T-helper 9 cell (primary cell): ENCODE measurements at places on chromosomes 5 and 9.

- DNase-seq, result peak; percentile 53
Measured at GRCh38 chr5:151085517-151086041, 4.7 kb upstream of the TNIP1 start.

- no peak for DNase-seq
Measured at GRCh38 chr5:44345871-44346270, 43.3 kb downstream of the FGF10 start.

DNA sequence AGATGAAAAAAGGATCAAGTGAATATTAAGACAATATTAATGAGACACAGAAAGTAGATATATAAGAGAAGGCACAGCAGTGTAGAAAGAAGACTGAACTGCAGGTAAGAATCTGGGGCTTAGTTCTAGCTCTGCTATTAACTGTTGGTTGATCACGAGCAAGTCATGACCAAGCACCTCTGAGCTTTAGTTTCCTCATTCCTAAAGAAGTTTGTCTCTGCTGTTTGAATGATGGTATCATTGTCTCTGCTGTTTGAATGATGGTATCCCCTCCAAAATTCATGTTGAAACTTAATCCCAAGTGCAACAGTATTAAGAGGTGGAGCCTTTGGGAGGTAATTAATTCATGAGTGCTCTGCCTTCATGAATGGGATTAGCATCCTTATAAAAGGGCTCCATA is 2.5 kb upstream of the NME5 start:
- DNase-seq, result no peak

- DNase-seq, result no peak
Measured at GRCh38 chr9:5493679-5494511, 16.4 kb upstream of the PDCD1LG2 start.

DNA sequence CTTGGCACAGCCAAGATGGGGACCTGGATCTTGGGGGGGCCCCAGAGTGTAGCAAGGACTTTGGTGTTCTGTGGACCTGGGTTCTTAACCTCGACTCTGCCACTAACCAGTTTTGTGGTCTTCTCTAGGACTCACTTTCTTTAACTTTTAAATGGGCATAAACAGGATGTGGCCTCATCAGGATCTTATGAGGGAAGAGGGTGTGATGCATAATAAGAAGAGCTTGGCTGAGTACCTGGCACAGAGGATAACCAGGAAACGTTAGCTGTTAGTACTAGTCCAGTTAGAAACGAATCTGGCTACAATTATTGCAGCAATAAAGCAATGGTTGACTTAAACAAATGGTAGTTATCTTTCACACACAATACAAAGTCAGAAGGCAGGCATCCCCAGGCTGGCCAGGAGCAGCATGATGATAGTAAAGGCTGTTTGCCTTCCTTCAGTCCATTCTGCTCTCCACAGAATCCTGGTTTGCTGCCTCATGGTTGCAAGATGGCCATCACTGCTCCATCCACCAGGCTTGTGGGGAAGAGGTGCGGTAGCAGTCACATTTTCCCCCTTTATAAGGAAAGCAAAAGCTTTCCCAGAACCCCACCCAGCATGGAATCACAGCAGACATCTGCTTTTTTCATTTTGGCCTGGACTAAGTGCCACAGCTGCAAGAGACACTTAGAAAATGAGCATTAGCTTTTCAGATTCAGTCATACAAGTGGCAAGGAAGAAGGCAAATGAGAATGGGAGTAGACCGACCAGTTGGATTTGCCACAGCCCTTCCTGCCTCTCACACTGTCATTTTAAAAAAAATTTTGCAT is 225.0 kb downstream of the AOPEP start:
- no peak for DNase-seq

DNA sequence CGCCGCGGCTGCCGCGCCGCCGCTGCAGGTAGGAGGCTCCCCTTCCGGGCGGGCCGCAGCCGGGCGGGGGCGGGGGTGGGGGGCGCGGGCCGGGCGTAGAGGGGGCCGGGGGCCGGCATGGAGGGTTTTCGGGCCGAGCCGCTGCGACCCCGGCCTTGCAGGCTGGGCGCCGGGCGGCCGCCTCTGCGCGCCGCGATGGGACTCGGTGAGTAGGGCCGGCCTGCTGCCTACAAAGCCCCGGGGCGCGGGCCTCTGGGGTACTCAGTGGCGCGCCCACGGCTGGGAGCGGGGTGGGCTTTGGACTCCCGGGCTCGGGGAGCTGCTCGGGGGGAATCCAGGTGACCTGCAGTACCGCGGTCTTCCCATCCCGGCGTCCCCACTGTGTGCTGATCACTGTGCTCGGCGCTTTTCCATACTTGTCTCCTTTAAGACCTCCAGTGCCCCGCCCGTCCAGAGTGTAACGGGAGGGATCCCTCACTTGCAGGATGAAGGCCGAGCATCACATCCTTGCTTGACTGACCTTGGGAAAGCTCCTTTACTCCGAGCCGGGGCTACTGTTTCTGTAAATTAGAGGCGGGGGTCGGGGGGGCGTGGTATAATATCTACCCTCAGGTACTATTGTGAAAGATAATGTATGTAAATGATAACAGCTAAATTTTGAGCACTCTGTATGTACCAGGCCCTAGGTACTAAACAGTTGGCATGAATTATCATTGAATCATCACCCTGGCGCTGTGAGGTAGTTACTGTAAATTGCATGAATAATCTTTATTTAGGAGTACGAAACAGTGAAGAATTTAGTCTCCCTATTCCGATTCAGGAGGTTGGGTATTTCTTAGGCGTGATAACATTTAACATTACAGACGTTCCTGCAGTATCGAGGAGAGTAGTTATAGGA is 672 bp downstream of the MSANTD3 start:
- DNase-seq, result no peak

DNA sequence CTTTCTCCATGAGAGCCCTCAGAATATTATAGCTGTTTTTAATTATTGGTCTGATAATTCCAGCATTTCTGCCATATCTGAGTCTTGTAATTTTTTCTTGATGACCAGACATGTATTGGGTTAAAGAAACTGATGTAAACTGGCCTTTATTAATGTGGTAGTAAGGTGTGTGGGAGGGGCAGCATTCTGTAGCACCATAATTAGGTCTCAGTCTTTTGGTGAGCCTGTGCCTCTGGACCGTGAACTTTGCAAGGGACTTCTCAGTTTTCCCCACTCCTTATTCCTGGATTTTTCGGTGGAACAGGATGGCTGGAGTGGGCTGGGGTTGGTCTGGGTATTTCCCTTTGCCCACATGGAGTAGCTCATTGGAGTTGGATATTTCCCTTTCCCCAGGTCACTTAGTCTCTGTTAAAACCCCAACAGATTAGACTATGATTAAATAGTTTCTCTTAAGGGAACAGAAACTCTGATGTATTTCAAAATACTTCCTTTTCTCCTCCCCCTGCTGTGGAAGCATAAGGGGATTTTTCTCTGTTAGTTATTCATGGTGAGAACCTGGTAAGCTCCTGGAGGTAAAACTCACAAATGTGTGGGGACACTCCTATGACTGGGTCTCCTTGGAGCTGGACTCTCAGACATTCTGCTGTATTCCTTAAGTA is 52.4 kb downstream of the FSD1L start:
- DNase-seq, result no peak

DNA sequence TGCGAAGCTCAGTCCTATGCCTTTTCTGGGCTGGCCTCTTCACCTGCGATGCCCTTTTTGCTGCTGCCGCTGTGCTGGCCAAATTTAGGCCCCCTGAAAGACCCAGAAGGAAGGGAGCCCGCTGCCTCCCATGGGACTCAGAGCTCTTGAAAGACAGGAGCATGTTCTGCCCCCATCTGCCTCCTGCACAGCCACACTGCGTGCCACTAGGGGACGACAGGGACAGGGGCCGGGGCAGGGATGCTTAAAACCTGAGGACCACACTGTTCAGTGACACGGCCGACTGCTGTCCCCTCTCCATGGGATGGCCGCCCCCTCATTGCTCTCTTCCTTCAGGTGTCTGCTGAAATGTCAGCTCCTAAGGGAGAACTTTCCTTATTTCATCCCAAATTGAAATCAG is 132.4 kb downstream of the ADAMTS2 start:
- DNase-seq, result no peak

DNA sequence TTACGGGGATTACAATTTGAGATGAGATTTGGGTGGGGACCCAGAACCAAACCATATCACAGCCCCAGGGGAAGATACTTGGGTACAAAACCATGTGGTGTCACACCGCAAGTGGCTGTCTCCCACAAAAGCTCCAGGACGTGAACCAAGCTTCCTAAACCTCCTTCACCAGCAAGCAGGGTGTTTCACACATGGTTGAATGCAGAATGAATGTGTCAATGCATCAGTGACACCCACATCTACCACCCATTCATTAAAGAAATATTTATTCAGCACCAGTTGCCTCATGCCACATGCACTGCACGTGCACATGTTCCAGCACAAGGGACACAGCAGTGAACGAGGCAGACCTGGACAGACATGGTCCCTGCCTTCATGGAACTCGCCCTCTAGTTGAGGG is 70.9 kb upstream of the SPOCK1 start:
- DNase-seq, result no peak

- DNase-seq, result no peak
Measured at GRCh38 chr5:142685418-142686209, at the start of gene FGF1. Gene FGF1 (minus strand): TSS chr5:142686090. CDS start chr5:142614127, 71,963 bp downstream.

DNA sequence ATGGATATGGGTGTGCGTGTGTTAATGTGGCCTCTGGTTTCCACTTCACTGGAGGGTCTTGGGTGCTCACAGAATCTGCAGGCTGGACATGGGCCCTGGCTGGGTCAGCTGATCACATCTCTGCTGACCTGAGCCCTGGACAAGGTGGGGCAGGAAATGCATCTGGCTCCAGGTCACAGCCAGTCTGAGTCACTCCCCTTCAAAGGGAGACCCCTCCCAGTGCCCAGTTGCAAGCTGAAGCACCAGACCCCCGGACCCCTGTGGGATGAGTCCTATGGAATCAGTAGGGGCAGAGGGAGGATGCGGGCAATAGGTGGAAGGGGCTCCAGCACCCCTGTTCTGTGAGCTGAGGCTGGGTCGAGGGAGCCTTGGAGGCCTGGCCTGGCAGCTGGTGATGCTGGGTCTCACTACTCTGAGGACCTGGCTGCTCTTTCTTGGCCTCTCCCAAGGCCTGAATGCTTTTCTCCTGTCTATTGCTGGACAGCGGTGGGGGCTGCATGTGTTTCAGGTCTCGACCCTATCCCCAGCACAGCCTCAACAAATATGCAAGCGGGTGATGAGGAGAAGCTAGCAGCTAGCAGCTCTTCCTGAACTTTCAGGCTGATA is 54.5 kb downstream of the PHF2 start:
- no peak for DNase-seq

- DNase-seq, result no peak
Measured at GRCh38 chr9:72955571-72955970, 2.7 kb upstream of the ALDH1A1 start.

DNA sequence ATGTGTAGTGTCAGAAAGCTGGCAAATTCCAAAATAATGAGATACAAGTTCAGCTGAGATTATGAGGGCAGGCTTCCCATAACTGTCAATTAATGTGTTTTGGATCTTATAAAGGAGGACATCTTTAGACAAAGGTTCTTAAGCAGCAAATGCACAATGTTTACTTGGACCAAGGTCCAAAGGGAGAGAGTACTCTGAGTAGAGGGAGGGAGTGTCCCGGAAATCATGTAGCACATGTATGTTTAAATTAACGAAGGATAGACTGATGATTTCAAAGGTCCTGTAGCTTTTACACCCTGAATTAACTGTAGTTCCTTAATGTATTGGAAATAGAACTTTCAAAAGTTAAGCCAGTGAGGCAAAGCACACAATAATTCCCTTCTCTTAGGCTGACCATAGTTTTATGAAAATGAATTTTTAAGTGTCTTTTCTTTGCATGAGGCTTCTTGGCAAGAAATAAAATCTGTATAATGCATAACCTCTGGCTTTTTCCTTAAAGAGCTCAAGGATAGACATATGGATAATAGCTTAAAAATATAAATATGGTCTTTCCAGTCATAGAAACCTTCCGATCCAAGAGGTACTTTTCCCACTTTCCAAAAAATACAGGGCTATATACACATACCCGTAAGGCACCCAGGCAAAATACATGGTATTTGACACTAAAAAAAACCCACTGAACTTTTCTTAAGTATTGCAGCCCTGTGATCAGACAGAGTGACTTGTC is 93.0 kb downstream of the PCSK5 start:
- no peak for DNase-seq

GRCh38 chr5:157511651-157512644 is 51.9 kb downstream of the NIPAL4 start:
- DNase-seq, result peak; percentile 6

DNA sequence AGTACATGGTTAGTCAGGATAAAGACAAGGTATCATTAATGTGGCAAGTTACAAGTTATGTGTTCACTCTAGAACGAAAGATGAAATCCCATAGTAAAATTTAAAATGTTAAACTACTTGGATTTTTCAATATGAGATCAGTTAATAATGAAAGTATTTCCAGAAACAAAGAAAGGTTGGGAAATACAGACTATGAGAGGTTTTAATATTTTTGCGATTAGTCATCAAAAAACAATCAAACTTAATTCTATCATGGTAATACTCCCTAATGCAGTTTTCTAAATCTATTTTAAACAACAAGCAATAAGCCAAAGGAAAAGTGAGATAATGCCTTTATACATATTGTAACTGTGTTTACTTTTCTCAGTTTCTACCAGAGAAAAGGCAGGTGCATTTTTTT is 10.6 kb downstream of the CDH12 start:
- DNase-seq, result no peak

- DNase-seq, result no peak
Measured at GRCh38 chr5:68641211-68641610, 425.7 kb downstream of the PIK3R1 start.

DNA sequence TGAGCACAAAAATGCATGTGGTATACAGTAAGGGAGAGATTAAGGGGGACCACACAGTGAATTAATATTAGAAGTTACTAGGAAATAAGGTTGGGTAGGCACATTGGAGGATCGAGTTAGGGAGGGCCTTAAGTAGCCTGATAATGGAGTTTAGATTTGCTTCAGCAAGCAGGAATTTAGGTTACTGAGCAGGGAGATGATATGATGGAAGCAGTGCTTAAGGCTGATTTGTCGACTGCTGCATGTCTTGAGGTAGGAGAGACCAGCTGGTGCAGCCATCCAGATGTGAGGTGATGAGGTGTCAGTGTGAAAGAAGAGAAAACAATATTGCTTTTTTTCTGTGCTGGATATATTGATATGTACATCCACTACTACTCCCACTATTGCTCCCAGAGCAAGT is 55.2 kb upstream of the ACTBL2 start:
- DNase-seq, result no peak

GRCh38 chr5:111238431-111239225 is 14.4 kb downstream of the CAMK4 start:
- DNase-seq, result no peak

- no peak for DNase-seq
Measured at GRCh38 chr9:16750553-16750952, 119.9 kb downstream of the BNC2 start.
